Glomerular endothelial cell (primary cell): ENCODE measurements at places on chromosomes 4 and X. TPM values are rescaled to one million over a fixed set of nuclear protein-coding genes. Genes with fewer than 3 reads are reported as not detected.

- no peak for DNase-seq
Measured at GRCh38 chr4:85543832-85544231, 68.9 kb downstream of the ARHGAP24 start.

GRCh38 chrX:114581528-114582263, 2.2 kb upstream of the HTR2C start:
- no peak for DNase-seq

DNA sequence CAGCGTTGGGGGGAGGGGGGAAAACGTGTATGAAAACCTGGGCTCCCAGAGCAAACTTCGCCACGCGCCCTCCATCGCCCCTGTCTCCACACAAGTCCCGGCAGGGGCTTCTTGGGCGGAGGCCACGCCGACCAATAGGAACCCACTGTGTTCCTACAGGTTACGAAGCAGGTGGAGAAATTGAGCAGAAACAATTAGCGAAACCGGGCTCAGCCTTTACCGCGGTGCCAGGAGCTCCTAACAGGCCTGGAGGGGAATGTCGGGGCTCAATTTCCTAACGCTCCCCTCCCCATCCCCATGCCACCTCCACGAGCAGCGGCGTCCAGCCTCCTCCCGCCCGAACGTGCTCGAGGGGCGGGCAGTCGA, 589 bp upstream of the KIT start:
- no peak for DNase-seq

DNA sequence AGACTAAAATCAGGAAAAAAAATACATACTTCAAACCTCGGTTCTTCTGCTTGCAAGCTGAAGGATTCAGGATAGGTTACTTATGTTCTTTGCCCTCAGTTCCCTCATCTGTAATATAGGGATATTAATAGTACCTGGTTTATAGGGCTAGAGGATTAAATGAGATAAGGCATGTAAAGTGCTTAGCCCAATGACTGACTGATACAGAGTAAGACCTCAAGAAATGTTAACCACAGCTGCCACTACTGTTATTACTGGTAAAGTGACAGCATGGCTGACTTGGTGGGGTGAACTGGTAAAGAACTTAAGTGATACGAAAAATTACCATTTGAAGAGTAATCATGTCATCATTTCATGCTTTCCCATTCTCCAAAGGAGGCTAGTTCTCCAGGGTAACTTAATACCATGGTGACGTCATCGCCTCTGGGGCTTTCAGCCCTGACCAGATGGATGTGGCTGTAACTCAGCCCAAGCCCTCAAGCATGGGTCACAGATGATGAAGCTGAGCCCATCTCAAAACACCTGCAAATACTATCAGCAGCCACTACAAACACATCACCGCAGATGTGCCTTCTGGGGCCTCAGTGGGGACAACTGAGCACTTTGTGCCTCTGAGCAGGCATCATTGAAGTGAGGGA, 44.5 kb upstream of the SCML1 start:
- DNase-seq: no peak

- no peak for DNase-seq
Measured at GRCh38 chr4:138761638-138762220, 253.9 kb upstream of the NOCT start.

ACSL1 gene
- total RNA-seq: 10.9 and 27.1 TPM in 2 replicates

CASP3 gene
- 36.4 and 40.6 TPM in 2 replicates for total RNA-seq

UGT2B17 gene
- total RNA-seq: not detected in 2 replicates

DNA sequence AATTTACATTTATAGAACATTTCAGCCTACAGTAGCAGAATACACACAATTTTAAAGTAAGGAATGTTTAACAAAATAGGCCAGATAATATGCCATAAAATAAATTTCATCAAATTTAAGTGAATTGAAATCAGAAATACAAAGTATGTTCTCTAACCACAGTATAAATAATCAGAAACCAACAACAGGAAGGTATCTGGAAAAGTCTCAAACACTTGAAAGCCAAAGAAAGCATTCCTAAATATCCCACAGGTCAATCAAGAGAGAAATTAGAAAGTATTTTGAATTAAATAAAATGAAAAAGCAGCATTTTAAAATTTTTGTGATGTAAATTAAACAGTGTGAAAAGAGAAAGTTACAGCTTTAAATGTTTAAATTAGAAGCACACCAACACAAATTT, 899.2 kb downstream of the PDHA2 start:
- DNase-seq: no peak

TCEAL9 gene
- 106 and 126 TPM in 2 replicates for total RNA-seq

GABRA4 gene
- total RNA-seq: not detected in 2 replicates

GPR143 gene
- 10.9 and 16.2 TPM in 2 replicates for total RNA-seq
